ENCODE measurements at places on chromosomes 13 and 19.
A peak's percentile ranks its signal among the peaks of the same experiment; 100 is the strongest.

- DNase-seq = no peak
These were observed 45.5 kb upstream of the DACH1 start for GRCh38 chr13:71912524-71912923.

GRCh38 chr13:21034603-21035191, 26.7 kb downstream of the LATS2 start:
- DNase-seq = peak; percentile 32

GRCh38 chr13:102039264-102039663, 362.6 kb downstream of the FGF14 start:
- no peak for DNase-seq

GRCh38 chr13:74062933-74063332, 71.3 kb downstream of the KLF12 start:
- DNase-seq = no peak

DNA sequence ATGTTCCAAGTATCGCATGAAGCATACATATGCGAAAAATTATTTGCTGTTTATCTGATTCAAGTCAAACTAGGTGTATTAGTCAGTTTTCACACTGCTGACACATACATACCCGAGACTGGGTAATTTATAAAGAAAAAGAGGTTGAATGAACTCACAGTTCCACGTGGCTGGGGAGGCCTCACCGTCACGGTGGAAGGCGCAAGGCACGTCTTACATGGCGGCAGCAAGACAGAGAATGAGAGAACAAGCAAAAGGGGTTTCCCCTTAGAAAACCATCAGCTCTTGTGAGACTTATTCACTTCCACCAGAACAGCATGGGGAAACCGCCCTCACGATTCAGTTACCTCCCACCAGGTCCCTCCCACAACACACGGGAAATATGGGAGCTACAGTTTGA, 13.0 kb upstream of the PROZ start:
- no peak for DNase-seq

- DNase-seq = no peak
These were observed 631.3 kb downstream of the DIAPH3 start for GRCh38 chr13:59532405-59532804.

DNA sequence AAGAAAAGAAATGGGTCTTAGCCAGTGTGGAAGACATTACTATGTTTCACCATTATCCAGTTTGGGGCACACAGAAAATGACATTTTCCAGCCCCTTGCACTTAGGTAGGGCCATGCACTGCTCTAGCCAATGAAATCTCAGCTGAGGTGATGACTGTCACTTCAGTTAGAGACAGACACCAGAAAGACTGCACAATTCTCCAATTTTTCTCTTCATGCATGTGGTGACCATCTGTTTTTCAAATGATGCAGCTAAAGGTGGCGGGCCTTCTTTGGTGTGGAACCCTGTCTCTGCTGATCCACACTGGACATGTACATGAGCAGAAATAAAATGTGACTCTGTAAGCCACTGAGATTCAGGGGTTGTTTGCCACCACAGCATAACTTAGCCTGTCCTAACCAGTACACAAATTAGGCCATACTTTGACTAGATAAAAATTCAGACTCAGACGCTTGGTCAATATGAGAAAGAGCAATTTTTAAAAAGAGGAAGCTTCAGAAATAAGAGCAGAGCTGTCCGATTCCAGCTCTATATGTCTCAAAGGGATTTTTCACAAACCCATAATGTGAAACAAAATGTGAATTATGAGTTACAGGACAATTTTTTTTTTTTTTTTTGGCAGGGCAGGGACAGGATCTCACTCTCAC, 6.7 kb downstream of the ZNF565 start:
- no peak for DNase-seq

DNA sequence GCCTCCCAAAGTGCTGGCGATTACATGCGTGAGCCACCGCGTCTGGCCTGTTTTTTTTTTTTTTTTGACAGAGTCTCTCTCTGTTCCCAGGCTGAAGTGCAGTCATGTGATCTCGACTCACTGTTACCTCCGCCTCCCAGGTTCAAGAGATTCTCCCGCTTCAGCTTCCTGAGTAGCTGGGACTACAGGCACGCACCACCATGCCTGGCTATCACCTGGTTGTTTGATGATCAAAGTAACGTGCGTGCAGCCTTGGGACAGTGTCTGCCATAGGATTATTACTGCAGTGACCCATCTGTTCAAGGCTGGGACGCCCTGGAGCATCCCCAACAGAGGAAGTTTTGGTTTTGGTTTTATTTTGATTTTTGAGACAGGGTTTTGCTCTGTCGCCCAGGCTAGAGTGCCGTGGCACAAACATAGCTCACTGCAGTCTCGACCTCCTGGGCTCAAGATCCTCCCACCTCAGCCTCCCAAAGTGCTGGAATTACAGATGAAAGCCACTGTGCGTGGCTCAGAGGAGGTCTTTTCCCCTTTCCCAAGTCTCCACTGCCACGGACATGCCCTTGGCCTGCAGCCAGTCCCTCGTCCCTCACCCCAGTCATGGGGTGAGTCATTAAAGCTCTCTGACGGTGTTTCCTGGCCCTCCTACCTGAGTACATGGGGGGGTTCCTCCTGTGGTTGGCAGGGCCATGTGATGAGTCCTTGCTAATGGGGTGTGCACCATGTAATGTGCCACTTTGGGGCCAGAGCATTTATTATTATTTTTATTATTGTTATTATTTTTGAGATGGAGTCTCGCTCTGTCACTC, 65.6 kb downstream of the IER2 start:
- DNase-seq = no peak

GRCh38 chr13:26074706-26075105, 22.9 kb upstream of the SHISA2 start:
- DNase-seq = no peak

GRCh38 chr13:95896301-95896700, 156.9 kb downstream of the UGGT2 start:
- DNase-seq = no peak

- DNase-seq = no peak
These were observed 5.1 kb downstream of the GAMT start for GRCh38 chr19:1396019-1396767.

DNA sequence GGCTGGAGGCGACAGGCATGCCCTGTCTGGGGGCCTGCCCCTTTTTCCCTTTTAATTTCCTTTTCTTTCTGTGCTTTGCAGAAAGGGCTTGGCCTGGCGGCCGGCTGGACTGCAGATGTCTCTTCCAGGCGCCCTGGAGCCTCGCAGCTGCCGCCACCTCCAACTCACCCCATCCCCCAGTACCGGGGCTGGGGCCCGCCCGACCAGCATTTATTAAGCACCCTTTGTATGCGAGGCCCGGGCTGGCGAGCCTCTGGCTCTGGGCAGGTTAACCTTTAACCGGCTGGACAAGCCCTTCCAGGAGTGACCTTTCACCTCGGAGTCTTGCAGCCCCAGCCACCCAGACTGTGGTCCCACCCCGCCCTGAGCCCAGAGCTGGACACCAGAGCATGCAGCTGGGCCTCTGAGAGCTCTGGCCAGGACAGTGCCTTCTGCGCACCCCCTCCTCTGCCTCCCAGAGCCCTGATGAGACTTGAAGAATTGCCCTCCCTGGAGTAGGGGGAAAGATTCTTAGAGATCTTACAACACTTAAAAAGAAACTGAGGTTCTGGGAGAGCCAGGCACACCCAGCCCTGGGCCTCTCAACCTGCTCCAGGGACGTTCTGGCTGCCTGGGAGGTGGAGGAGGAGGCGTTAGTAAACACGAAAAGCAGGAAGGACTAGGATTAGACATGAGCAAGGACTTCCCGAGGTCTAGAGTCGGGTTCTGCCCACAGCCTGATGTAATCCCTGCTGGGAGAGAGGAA, 1.1 kb upstream of the NR2F6 start:
- DNase-seq = peak; percentile 49

DNA sequence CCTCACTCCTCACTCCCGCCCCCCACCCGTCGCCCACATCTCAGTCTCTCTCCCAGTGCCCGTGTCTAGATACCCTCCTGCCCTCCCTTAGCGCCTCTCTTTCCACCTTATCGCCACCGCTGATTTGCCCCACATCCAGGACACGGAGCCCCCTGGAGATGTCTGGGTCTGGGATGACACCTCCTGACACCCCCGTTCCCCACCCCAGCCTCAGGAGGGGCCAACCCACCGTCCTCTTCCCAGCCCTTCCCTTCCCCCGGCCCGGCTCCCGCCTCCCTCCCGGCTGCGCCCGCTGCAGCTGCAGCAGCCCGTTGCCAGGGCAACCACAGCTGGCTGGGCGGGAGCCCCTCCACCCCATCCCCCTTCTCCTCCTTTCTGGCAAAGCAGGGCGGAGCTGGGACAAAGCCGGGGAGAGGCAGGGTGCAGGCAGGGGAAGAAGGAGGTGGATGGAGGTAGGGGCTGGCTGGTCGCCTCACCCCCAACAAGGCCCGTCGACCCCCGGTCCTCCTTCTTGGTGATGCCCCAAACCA, 13.5 kb downstream of the DPF1 start:
- DNase-seq = peak; percentile 88

- no peak for DNase-seq
These were observed 1.1 kb upstream of the PHF11 start for GRCh38 chr13:49494645-49495044.

DNA sequence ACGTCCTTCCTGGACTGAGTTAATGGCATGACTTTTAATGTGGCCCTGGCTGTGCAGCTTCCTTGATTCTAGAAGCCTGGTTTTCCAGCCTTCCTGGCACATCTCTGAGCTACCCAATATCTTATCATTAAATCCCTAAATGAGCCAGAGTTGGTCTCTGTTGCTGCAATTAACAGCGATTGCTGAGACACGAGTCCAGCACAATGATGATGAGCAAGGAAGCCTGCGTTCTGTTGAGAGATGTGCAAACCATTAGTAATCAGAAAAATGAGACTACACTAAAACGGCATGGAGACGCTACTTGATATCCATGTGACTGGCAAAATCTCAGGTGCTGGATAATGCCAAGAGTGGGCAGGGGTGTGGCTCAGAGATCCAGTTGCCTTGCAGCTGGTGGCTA, 26.2 kb downstream of the GPR42 start:
- no peak for DNase-seq

DNA sequence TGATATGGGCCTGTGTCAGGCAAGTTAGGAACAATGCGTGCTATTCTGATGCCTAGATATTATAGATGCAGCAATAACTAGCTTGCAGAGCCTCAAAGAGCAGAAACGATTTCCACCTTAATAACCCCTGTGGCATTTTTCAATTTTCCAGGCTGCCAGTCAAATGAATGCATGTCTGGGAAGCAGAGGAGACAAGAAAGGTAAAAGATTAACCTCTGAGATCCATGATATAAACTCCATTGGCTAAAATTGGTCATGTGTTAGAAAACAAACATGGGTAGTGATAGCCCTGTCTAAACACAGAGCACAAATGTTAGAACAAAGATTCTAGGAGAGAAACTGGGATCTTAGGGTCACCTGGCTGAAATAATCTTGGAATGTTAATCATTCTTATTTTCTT, 811.1 kb downstream of the DIAPH3 start:
- DNase-seq = no peak

DNA sequence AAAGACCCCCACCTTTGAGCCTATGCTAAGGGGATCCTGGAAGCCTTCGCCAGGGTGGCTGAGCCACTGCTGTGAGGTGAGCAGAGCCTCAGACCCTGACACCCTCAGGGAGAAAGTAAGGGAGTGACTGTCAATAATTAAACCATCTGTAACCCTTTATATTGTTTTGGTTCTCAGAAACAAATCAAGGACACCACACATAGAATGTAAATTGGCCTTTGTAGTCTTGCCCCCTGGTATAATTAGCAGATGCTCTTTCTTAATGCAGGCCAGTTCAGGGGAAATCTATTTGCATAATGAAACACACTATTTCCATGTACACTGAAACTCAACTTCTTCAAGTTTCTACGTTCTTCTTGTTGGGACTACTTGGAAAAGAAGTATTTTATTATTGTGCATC, 127.7 kb upstream of the EDNRB start:
- DNase-seq = no peak

- DNase-seq = no peak
These were observed 210.3 kb upstream of the PCDH9 start for GRCh38 chr13:67440236-67440975.

GRCh38 chr13:29418026-29418425, 177.5 kb downstream of the SLC7A1 start:
- DNase-seq = no peak
